ENCODE measurements at places on chromosomes 11 and 22.

DNA sequence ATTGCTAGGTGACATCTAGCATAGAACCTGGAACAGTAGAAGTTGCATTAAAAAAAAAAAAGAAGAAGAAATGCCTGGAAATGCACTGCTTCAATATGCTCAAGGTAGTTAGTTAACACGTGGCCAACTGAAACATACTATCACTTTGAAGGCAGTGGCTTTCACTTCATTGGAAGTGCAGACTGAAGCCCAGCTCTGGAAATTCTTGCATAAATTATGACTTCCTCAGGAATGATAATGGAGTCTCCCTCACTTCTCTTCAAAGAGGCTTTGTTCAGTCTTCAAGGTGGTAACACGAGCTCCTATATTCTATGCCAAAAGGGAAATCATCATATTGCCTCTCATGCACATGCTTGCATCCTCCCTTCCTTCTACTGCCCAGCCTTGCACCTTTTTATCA lies 715.9 kb upstream of the API5 start:
- no peak for DNase-seq

- peak; percentile 42 for DNase-seq
These were observed 6.9 kb upstream of the POLDIP3 start for GRCh38 chr22:42621505-42622002.

DNA sequence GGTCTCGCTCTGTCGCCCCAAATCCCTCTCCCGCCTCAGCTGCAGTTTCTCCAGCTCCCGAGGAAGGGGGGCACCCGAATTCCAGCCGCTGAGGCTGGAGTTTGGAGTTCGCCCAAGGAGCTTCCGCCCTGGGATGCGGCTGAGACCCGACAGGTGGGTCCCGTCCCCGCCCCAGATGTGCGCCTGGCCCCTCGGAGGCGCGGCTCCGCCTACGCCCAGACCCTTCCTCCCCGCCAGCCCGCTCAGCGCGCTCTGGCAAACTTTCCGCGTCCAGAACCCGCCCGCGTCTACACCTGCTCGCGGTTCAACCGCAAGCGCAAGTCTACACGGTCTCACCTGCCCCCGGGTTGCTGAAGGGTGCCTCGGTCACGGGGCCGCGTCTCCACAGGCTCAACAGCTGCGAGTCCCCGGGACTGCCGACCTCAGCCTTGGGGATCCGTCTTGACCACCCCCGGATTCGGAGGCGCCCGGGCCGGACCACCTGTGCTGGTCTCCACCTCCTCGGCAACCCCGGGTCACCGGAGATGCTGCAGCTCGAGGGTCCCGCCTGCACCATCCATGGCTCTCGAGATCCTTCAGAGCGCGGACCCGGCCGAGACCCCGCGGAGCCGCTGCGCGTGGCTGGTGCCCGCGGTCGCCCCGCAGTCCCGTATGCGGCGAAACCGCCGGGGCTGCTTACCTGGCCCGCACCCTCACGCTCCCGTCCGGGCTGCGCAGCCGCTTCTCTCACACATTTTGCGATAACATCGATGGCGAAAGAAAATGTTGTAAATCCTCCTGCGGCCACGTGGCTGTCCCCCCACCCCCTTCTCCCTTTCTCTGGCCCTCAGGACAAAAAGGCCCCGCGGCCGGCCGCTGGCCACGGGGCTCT lies 63.6 kb downstream of the NFAM1 start:
- no peak for DNase-seq

- no peak for DNase-seq
These were observed 1.4 kb upstream of the PEX16 start for GRCh38 chr11:45918962-45919675.

DNA sequence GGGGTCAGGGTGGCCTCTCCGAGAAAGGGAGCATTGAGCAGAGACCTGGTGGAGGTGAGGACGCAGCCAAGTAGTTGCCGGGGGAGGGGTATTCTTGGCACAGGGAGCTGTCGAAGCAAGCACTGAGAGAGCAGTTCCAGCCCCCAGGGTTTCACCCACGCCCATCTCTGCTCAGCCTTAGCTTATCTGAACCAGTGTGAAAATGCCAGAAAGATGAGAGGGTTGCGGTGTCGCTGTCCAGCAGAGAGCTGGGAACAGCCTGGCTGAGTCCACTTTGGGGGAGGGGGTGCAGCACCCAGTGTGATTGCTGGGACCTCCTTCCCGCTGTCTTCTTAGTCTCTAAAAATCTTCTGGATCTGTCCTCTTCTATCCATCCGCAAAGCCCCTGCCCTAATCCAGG lies 123.3 kb upstream of the TBCEL start:
- DNase-seq: no peak

DNA sequence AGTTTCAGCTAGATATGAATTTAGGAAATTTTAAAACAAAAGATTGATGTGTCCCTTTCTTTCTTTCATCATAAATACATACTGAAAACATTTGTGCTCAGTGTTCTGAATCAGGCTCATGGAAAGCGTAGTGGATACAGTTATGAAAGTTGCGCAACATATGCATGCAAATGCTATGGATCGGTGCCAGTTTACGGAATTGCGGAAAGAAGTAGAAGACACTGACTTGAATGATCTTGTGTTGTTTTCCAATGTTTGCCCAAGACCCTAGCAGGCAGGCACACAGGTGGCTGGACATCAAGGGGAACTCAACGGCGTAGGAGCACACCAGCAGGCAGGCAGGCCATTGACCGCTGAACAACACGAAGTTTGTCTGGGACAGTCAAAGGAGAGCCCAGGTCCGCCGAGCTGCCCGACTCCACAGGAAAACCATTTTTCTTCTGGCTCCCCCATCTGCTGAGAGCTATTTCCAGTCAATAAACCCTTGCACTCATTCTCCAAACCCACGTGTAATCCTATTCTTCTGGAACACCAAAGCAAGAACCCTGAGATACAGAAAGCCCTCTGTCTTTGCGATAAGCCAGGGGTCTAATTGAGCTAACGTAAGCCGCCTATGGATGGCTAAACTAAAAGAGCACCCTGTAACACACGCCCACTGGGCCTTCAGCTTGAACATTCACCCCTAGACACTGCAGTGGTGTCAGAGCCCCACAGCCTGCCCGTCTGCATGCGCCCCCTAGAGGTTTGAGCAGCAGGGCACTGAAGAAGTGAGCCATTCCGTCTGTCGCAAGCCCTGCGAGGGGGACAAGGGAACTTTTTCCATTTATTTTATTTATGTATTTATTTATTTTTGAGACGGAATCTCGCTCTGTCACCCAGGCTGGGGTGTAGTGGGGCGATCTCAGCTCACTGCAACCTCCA lies 7.4 kb upstream of the BIRC3 start:
- DNase-seq: no peak

DNA sequence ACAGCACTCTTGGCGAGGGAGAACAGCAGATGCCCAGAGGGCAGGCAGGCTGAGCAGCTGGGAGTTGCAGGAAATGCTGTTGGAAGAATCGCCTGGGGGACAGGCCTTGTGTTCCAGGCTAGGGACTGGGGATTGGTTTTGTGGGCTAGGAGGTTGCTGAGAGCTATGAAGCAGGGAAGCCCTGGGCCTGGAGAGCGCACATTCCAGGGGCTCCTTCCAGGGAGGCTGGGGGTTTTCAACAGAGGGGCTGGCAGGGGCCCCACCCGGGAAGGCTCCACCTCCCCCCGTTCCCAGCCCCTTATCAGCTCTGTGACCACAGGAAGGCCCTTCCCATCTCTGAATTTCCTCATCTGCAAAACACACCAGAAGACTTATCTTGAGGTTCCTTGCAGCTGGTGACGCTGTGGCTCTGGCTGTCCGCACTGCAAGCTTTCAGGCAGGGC lies 21.7 kb downstream of the WNT11 start:
- no peak for DNase-seq

DNA sequence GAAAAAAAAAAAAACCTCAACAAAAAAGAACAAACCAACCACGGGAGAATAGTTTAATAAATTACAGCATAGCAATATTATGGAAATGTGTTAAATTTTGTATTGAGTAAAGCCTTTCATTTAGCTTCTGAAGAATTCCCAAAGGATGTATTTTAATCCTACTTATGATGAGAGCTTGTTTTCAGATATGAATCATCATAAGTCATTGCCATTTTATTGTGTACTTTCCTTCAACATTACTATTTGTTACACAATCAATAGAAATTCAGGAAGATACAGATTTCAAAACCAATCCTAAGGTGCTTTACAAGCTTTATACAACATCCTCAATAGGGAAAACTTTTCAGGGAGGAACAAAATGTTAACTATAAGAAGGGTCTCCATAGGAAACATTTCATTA lies 200.6 kb upstream of the CTSC start:
- no peak for DNase-seq

GRCh38 chr11:130118165-130118564 lies 41.4 kb upstream of the ST14 start:
- no peak for DNase-seq

GRCh38 chr11:22879630-22880029 lies 19.4 kb upstream of the CCDC179 start:
- no peak for DNase-seq

- DNase-seq: no peak
These were observed 13.3 kb downstream of the DUSP8 start for GRCh38 chr11:1558775-1559110.

DNA sequence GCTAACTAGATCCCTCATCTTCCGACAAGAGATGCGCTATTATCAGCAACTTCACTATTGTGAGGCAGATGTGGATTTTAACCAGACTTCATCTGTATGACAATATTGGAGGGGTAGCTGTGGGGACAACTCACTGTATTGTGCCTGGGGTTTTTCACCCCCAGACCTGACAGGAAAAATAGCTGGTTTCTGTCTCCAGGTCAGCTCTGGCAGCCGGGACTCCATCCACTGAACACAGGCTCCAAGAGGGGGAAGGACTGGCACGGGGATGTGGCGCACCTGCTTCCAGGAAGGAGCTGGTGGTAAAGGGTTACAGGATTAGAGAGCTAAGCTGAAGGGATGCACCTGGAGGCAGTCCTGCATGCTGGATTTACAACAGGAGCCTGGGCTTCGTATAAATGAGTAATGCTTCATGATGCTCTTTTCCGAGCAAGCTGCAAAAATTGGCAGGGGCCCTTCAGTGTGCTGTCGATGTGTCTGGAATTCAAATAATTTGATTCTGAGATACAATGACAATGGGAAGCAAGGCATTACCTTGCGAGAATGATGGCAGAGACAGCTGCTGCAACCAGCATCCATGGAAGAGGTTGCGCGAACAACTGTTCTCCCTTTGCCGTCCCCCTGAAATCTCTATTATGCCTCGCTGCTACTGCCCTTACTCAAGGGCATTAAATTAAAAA lies 49.5 kb downstream of the LMO2 start:
- DNase-seq: no peak

DNA sequence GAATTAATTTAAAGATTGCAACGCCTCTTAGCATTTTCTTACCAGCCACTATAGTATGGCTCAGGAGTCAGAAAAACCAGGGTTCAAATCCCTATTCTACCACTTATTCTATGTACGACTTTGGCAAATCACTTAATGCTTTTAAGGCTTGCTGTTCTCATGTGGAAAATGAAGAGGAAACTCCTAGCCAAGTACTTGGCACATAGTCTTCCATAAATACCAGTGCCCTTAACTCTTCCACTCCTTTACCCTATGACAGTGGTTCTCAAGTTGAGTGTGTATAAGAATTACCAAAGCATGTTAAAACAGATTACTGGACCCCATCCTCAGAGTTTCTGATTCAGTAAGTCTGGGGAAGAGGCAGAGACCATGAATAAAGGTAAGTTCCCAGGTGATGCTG lies 107.6 kb downstream of the RBFOX2 start:
- DNase-seq: no peak

GRCh38 chr11:58780578-58780977 lies 48.8 kb upstream of the GLYAT start:
- DNase-seq: no peak

DNA sequence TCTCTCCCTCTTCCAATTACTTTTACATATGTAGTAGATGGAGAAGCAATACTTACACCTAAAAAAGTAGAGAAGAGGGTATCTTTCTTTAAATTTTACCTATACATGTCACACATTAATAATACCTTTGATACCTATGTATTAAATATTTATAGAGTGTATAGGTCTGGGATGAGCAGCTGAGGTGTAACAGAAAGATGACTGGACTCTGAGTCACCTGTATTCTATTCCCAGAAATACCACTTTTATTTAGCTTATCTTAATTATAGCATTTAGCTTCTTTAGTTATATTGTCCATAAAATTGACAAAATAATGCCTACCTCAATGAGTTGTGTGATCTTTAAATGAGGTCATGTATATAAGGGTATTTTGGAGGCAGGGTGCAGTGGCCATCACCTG lies 30.6 kb upstream of the YAP1 start:
- DNase-seq: no peak

- DNase-seq: peak; percentile 44
These were observed 11.9 kb downstream of the B3GNT6 start for GRCh38 chr11:77046060-77046501.

DNA sequence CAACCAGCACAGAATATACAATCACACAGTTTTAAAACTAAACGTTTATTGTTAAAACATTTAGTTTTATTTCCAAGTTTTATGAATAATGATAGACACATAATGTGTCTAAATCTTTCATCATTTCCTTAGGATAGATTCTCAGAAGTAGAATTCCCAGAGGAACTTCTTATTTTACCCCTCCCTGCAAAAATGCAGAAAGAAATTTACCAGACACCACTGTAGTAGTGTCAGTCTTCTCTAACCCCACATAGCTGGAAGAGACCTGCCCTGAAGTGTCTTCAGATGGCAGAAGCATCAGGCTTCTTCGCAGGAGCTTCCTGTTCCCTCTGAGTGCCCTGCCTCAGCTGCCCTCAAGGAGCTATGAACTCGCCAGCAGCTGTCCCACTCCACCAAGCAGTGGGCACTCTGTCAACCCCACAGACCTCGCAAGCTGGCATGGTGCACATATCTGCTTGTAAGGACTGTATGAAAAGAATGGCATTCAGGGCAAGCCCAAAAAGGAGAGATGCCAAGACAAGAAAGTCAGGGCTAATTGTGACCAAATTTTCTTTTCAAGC lies 28.5 kb upstream of the PAK1 start:
- no peak for DNase-seq

DNA sequence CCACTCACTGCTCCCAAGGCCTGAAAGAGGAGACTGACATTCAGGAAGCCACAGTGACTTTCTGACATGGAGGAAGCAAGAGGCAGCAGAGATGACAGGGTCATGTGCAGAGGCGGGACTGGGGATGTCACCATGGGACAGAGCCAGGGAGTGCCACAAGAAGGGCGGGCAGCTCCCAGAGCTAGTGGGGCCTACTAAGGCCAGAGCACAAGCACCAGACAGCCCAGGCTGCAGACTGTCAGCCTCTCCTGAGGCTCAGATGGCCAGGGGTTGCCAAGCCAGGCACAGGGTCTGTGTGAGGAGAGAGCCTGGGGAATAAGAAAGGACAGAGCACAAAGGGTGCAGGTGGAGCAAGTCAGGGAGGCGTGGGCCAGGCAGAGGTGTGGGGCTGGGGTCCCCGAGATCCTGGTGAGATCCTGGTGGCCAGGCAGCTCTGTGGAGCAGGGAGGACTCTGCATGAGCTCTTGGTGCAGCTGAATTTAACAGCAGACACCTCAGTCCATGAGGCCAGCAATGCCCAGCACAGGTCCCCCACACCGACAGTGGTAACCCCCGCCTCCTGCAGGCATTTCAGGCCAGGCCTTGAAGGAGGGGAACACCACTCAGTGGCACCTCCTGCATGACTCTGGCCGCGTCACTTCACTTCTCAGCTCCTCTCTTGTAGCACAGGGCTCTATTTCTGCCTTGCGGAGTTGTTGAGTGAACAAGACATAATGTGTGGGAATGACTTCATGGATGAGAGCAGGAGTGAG lies 52.3 kb downstream of the SGSM3 start:
- DNase-seq: no peak
